ENCODE measurements at places on chromosomes 5 and 9.

DNA sequence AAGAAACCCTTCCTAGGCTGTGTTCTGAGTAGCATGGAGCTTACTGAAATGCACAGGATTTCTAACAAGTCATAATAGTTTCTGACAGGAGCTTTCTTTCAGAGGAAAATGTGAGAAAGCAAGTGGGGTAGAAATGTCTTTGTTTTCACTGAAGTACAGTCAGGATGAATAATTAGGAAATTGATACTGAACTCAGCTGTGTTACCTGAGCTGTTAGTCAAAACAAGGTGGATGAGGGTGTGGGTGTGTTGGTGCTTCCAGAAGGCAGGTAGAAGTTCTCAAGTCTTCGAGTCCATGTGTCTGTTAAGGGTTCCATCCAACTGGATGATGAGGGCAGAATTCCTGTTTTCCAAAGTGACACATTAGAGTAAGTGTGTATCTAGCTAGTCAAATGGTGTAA lies 122.4 kb downstream of the BASP1 start:
- DNase-seq = no peak

GRCh38 chr5:36575361-36575781 lies 31.0 kb upstream of the SLC1A3 start:
- no peak for DNase-seq

- DNase-seq = no peak
Observed at GRCh38 chr9:65449423-65449822, 164.4 kb upstream of the FOXD4L5 start.

DNA sequence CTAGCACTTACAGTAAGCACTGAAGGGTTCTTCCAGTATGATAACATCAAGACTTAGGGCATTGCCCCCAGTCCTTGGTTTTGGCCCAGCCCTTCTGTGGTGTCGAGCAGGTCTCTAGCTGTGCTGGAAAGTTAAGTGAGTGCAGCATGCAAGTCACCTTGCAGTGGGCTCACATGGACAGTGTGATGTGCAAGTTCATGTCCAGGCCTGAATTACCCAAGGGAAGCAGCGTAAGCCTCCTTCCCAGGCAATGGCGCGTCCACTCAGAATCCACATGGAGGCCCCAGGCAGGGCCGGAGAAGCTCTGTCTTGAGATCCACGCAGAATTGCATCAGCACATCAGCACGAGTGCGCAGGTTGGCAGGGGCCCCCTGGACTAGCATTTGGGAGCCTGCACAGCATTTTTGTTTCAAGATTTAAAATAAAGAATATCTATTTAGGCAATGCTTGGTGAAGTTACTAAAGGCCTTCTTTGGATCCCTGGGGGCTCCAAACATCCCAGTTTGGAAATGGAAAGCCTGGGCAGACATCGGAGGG lies 108.4 kb upstream of the ALDH1B1 start:
- no peak for DNase-seq

GRCh38 chr9:118962426-118962825 lies 406.8 kb downstream of the BRINP1 start:
- DNase-seq = no peak

GRCh38 chr5:53456366-53456765 lies 24.1 kb upstream of the FST start:
- no peak for DNase-seq

DNA sequence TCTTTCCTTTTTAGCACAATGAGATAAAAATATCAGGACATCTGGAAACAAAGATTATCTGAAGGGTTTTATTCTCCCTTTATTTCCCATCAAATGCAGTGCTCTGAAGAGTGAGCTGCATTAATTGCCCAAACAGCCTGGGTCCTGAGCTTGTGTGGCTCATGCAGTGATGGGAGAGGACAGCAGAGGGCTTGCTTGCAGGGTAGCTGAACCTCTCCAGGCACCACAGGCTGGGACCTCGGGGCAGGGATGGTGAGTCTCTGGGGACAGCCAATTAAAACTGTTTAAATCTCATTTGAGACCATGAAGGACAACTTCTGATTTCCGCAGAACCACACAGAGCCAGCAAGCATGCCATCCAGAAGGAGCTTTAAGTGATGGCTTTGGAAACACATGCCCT lies 71.2 kb downstream of the PLAC8L1 start:
- no peak for DNase-seq

DNA sequence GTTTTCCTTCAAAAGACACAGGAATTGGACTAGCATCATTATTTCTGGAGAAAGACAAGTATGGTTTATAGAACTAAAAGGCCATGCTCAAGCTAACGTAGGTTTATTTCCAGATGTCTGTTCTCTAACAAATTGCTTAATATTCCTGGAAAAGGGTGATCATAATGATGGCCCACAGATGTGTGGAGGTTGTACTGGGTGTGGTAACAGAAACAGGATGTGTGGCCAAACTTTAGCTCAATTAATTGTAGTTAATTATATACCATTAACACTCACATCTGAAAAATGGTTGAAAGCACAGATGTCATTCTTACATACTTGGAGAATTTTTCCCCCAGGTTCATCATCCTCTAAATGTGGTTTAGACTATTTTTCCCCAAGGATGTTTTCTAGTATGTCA lies 292.7 kb upstream of the RASA1 start:
- no peak for DNase-seq

GRCh38 chr9:132560616-132561202 lies 21.7 kb upstream of the BARHL1 start:
- DNase-seq = no peak

GRCh38 chr5:38467353-38468040 lies 88.9 kb downstream of the LIFR start:
- DNase-seq = no peak

DNA sequence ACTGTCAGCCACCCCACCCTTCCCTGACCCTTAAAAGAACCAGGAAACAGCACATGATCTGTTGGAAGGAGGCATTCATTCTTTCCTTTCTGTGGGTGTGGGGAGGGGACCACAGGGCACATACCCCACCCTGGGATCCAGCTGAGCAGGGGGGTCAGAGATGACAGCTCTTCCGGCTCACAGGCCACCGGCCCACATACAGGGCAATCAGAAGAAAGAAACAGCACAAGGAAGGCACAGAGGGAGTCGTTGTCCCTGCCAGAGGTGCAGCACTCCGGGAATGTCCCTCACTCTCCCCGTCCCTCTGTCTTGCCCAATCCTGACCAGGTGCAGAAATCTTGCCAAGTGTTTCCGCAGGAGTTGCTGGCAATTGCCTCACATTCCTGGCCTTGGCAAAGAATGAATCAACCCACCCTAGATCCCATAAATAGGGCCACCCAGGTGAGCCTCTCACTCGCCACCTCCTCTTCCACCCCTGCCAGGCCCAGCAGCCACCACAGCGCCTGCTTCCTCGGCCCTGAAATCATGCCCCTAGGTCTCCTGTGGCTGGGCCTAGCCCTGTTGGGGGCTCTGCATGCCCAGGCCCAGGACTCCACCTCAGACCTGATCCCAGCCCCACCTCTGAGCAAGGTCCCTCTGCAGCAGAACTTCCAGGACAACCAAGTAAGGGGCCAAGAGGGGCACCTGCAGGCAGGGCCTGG lies at the start of gene LCN2:
LCN2 (plus strand) TSS at position 453 of the 701 bp plus-strand sequence; CDS start at position 526, 73 bp downstream.
- no peak for DNase-seq

GRCh38 chr9:131140112-131140511 lies 14.7 kb downstream of the NUP214 start:
- DNase-seq = no peak

GRCh38 chr5:138352071-138352721 lies at the start of gene KDM3B:
Gene KDM3B (plus strand): TSS chr5:138352685. CDS start chr5:138352796, 111 bp downstream.
- DNase-seq = no peak

DNA sequence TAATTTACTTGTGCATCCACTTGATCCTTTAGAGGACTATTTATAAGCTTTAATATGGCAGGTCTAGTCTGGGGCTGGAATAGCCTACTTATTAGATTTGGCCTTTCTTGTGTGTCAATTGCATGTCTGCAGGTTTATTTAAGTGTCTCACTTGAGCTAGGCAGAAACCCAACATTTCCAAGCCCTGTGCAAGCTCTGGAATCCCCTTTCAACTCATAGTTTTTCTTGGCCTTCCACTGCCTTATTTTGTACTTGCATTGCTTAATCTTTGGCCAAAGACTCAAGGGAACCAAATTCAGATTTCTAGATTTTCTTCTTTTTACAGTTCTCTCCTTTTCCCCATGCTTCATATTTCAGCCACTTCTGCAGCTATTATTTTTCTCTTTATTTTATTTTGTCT lies 102.4 kb upstream of the RFX3 start:
- no peak for DNase-seq

- DNase-seq = no peak
Observed at GRCh38 chr5:147746986-147747385, 35.5 kb downstream of the JAKMIP2 start.

- DNase-seq = no peak
Observed at GRCh38 chr5:77550406-77550805, 58.3 kb upstream of the WDR41 start.

GRCh38 chr5:17238521-17239041 lies 21.1 kb downstream of the BASP1 start:
- DNase-seq = no peak

- DNase-seq = no peak
Observed at GRCh38 chr5:154197801-154198491, 7.4 kb downstream of the GALNT10 start.

DNA sequence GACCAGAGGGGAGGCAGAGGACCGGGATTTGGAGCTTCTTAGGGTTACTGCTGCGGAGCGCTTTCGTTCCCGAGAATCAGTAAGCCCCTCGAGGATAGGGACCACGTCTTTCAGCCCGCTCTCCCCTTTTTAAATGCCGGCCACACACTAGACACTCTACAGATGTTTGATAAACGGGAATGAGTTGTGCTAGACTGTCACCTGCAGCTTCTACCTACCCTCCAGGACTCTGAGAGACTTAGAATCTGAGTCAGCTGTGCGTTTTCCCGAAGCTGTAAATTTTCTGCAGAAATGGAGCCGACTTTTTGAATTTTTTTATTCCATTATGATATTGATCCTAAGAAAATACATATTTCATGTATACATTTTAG lies 670 bp downstream of the CCDC171 start:
- no peak for DNase-seq

GRCh38 chr9:13267743-13268142 lies 11.7 kb downstream of the MPDZ start:
- no peak for DNase-seq

DNA sequence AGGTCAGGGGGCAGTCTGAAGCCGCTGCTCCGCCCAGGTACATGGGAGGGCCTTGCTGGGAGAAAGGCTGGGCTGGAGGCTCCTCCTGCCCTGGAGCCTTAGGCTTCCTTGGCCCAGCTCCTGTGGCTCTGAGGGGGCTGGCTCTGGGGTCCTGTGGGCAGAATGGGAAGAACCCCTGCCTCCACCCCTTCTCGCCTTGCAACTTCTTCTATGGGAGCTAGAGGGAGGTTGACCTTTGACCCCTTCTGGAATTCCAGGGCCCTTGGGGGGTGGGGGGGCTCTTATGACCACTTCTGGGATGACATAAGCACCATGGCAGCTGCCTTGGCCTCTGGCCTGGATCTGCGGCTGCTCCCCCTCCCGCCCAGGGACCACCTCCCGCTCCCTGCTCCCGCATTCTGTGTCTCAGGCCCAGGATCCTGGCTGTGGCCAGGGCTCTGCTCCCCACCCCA lies 32.2 kb downstream of the IER5L start:
- DNase-seq = peak; percentile 83

GRCh38 chr5:72882989-72883388 lies 66.5 kb downstream of the TNPO1 start:
- no peak for DNase-seq

GRCh38 chr9:131289301-131290035 lies at the start of gene PLPP7:
Gene PLPP7 (plus strand): TSS chr9:131289723. CDS start chr9:131289998, 275 bp downstream.
- no peak for DNase-seq

- no peak for DNase-seq
Observed at GRCh38 chr9:133474215-133474614, 4.7 kb downstream of the SLC2A6 start.

- DNase-seq = peak; percentile 65
Observed at GRCh38 chr5:137888863-137889759, at the start of gene PKD2L2. Gene PKD2L2 (plus strand): TSS chr5:137889457. CDS start chr5:137889492, 35 bp downstream.

DNA sequence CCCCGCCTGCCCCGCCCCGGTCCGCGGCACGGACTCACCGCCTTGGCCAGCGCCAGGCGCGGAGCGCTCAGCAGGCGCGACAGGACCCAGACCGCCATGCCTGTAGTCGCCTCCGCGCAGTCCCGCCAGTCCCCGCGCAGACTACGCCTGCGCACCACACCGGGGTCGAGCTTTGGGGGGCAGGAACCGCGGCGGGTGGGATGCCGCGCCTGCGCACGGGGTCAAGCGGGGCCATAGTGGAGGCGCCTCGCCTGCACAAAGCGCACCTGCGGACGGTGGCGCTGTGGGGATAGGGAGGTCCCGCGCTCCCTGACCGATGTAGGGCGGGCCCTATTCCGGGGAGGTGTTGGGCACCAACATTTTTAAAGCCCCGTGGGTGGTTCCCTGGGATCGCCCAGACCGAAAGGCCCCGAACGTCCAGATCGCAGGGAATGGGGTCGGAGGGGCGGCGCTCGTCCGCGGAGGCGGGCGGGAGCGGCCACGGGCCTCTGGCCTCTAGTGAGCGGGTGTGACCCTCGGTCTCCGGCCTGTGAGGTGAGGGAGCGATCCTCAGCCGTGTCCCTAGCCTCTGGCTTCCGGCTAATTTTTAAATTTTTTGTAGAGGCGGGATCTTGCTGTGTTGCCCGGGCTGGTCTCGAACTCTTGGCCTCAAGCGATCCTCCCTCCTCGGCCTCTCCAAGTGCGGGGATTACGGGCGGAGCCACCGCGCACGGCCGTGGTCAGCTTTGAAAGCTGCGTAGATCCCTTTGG lies 70.8 kb upstream of the LPCAT1 start:
- peak; percentile 50 for DNase-seq

DNA sequence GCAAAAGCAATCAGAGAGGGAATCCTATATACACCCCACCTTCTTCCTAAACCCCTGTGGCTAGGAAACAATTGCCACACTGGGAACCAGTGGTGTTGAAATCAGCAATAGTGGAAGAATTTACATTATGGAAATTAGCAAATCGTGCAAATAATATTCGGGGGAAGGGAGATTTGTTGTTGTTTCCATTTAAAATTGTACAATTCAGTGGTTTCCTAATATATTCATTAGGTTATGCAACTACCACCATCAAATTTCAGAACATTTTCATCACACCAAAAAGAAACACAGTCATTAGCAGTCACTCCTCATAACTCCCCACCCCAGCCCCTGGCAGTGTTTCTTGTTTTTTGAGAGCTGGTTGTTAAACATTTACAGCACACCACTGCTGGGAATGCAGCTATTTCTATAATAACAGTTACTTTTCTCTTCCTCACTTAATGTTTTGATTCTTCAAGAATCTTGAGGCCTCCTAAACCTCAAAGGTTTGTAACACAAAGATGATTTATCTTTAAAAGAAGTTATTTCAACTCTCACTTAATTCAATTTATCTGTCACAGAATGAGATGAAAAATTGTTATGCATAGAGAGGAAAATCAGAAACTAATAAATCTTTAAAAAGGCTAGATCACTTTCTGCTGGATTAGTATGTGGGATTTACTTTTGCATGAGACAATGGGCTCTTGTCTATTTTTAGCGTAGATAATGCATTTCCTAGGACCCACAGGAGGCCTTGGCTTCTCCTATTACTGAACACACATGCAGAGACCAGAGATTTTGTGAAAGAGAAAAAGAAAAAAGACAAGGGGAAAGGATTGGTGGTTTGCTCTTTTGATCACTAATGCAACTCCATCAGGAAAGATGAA lies 91.8 kb upstream of the DAPK1 start:
- no peak for DNase-seq

- no peak for DNase-seq
Observed at GRCh38 chr5:144368556-144368955, 197.9 kb downstream of the KCTD16 start.

GRCh38 chr5:56311306-56311905 lies 78.3 kb upstream of the ANKRD55 start:
- DNase-seq = no peak

- no peak for DNase-seq
Observed at GRCh38 chr5:26569241-26569928, 469.0 kb downstream of the CDH9 start.

Data from iPS DF 19.7 (cell line).